ENCODE measurements at places on chromosomes 12 and 14. TPM values are rescaled to one million over a fixed set of nuclear protein-coding genes. Genes with fewer than 3 reads are reported as not detected.

The CAMKK2 gene
- 39.2 TPM for total RNA-seq

The TBX5 gene
- total RNA-seq, result not detected

DNA sequence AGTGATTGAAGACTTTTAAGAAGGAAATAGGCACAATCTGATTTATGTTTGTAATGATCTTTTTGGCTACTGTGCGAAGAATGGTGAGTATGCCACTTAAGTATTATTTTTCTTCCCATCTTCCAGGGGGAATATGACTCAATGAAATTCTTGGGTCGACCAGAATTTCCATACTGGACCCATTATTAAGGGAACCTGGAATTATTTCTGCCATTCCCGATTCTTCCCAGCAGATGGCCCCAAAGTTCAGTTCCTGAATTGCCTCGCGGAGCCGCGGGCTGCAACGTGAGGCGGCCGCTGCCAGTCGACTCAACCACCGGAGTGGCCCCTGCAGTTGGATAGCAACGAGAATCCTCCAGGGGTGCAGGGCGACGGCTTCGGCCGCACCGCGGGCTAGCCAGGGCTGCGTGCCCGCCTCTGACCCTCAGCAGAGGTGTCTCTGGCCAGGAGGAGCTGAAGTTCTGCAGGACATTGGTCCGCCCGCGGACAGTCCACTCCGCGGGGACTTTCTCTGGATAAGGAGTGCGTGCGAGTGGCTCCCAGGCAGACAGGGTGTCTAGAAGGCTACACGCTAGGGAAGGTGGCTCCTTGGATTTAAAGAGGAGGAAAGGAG, 628 bp upstream of the TSHR start:
- DNase-seq, result peak; percentile 92

GRCh38 chr12:27272373-27273028, 28.4 kb downstream of the STK38L start:
- DNase-seq, result no peak

- no peak for DNase-seq
Observed at GRCh38 chr14:69635981-69636639, 24.7 kb downstream of the SUSD6 start.

GRCh38 chr14:69913686-69914085, 34.5 kb downstream of the SMOC1 start:
- no peak for DNase-seq

DNA sequence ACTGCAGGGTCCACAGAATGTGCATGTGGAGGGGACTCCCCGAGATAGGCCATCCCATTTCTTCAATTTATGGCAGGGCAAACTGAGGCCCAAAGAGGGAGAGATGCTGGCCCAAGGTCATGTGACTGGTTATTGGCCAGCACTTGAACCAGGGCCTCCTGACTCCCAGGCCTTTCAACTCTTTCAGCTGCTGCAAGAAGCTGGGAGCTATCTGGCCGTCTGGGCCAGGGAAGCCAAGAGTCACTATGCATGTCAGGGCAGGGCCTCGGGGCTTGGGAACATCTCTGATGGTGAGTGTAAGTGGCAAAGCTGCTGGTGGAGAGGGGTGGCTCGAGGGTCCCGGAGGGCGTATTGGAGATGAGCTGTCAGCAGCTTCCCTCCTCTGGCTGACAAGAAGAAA, 9.5 kb upstream of the LTBP2 start:
- no peak for DNase-seq

DNA sequence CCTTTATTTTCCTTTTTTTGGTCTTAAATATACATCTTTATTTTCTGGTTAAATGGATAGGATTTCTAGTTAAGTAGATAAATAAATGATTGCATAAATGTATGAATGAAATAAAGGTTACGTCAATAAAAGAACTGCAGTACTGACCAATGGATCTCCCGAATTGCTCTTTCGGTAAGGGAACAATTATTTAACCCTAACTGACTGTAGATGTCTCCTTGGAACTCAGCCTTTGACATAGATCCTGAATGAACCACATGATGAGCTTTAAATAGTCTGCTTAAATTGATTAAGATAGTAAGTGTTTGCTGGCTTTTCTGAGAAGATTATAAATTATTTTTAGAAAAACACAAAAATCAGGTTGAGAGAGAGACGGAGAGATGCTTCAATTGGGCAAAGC, 391.0 kb upstream of the SYT1 start:
- no peak for DNase-seq

DNA sequence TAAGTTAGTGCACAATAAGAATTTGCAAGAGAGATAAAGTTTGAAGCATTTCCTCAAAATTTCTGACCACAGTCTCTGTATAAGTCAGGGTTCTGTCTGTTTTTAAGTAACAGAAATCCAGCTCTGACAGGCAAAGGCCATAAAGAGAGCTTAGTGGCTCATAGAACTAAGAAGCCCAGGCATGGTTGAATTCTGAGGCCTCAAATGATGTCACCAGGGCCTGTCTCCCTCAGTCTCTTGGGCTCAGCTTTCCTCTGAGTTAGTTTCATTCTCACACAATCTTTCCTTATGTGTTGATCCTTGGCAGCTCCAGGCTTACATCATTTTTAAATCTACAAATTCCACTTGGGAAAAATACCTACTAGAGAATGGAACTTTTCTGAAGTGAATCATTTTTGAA, 173.4 kb upstream of the ATP2B1 start:
- no peak for DNase-seq

All from posterior vena cava (tissue), 2 donors.